ENCODE measurements at places on chromosomes 6 and 20. TPM values are rescaled to one million over a fixed set of nuclear protein-coding genes. Genes with fewer than 3 reads are reported as not detected.

CLPSL2 gene
- total RNA-seq, result not detected

ANKRD66 gene
- not detected for total RNA-seq

DNA sequence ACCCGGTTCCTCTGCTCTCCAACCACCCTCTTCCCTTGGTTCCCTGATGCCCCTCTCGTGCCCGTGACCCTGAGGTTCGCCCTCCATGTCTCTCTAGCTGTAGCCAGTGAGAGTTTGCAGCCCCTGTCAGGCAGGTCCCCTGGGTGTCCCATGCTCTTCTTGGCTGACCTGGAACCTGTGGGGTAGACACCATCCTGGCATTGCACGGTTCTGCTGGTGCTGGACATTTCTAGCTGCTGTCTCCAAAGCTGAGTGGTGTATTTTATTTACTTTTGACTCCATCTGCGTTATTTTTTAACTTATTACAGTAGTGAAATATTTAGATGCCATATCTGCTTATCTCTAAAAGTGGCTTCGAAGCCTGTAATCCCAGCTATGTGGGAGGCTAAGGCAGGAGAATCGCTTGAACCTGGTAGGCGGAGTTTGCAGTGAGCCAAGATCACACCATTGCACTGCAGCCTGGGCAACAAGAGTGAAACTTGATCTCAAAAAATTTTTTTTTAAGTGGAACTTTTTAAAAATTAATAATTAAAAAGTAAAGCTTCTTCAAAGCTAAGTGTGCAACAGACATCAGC, 12.5 kb downstream of the ENTPD6 start:
- no peak for DNase-seq
- no peak overlapping the region for H3K4me3 ChIP-seq
- H3K36me3 ChIP-seq, result no peaks in the 10 kb centered on the region
- H3K4me1 ChIP-seq, result no peaks in the 10 kb centered on the region
- no peak overlapping the region for H3K27ac ChIP-seq

- H3K4me1 ChIP-seq, result no peaks in the 10 kb centered on the region
- no peak overlapping the region for H3K4me3 ChIP-seq
- no peak overlapping the region for H3K27ac ChIP-seq
- DNase-seq, result peak; percentile 9
Measured at GRCh38 chr6:83546636-83547035, 34.3 kb downstream of the PRSS35 start.

DNA sequence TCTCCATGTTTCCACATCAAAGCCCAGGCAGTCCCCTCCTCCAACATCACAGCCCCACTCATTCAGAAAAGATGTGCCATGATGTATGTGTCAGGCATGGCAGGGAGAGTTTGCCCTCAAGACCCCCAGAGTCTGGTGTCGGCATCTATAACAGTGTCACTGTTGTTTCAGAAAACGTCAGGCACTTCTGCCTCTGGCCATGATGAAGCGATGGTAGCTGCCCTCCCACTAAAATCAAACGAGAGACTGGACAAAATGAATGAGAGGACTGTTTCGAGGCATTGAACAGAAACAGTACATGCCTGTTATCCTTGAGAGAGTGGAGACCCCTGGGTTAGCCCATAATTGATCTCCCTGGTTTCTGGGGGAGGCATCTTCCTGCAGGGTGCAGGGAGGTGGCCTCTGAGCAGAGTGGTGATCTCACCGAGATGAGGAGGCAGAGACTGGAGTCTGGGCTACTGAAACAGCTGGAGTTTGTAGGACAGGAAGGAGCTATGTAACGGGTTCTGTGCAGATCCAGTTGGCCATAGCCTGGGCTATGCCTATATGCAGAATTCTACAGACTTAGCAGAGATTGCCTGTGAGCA, 144.5 kb downstream of the SYCP2 start:
- peaks cover 3% of the 10 kb centered on the region for H3K4me1 ChIP-seq
- H3K4me3 ChIP-seq, result no peak overlapping the region
- H3K36me3 ChIP-seq, result no peaks in the 10 kb centered on the region
- H3K27me3 ChIP-seq, result peaks cover 15% of the 10 kb centered on the region
- no peak for DNase-seq
- no peak overlapping the region for H3K27ac ChIP-seq

All from hepatocyte (in vitro differentiated cells).